ENCODE measurements at places on chromosomes 16 and 17. TPM values are rescaled to one million over a fixed set of nuclear protein-coding genes. Genes with fewer than 3 reads are reported as not detected.

DNA sequence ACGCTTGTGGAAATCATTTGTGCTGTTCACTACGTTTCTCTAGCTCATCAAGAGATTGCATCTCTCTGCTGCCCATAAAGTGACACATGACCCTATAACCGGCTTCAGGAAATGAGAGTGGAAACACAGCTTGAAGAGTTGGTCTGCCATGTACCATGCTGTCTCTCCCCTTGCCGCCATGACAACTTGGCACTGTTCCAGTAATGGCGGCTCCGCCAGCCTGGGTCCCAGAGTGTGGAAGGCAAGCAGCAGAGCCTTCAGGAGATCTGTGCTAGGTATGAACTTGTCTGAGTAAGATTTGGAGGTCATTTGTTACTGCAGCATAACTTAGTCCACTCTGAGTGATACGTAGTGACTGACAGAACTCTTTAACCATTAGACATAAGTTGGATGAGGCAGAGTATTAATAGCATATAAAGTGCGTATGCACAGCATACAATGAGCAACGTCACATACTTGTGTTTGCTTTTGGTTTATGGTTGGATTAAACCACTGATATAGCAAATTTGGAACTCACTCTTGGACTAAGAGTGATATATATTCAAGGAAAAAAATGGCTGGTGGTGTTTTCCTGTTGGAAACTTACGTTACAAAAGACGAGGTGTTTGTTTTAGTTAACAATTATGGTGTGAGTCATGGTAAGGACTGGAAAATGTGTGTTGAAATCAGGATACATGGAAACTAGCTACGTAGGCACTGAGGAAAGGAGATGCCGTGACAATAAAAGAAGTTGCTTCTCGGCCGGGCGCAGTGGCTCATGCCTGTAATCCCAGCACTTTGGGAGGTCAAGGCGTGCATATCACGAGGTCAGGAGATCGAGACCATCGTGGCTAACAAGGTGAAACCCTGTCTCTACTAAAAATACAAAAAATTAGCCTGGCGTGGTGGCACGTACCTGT is 24.4 kb upstream of the PMP22 start:
- H3K4me3 ChIP-seq: no peak overlapping the region
- no peak overlapping the region for H3K27ac ChIP-seq
- DNase-seq: no peak
- H3K36me3 ChIP-seq: no peaks in the 10 kb centered on the region
- H3K27me3 ChIP-seq: no peaks in the 10 kb centered on the region
- no peaks in the 10 kb centered on the region for H3K4me1 ChIP-seq

- H3K36me3 ChIP-seq: no peaks in the 10 kb centered on the region
- no peak overlapping the region for H3K4me3 ChIP-seq
- DNase-seq: no peak
- H3K4me1 ChIP-seq: no peaks in the 10 kb centered on the region
- H3K27ac ChIP-seq: no peak overlapping the region
Observed at GRCh38 chr16:9199311-9199710, 107.9 kb downstream of the HAPSTR1 start.

GRCh38 chr17:33871720-33872540 is 383.2 kb upstream of the CCL2 start:
- no peaks in the 10 kb centered on the region for H3K27me3 ChIP-seq
- H3K4me3 ChIP-seq: no peak overlapping the region
- H3K36me3 ChIP-seq: no peaks in the 10 kb centered on the region
- H3K4me1 ChIP-seq: no peaks in the 10 kb centered on the region
- no peak overlapping the region for H3K27ac ChIP-seq

CHTF18 gene
- 111 TPM for total RNA-seq
